ENCODE measurements at places on chromosomes 13 and 19.

DNA sequence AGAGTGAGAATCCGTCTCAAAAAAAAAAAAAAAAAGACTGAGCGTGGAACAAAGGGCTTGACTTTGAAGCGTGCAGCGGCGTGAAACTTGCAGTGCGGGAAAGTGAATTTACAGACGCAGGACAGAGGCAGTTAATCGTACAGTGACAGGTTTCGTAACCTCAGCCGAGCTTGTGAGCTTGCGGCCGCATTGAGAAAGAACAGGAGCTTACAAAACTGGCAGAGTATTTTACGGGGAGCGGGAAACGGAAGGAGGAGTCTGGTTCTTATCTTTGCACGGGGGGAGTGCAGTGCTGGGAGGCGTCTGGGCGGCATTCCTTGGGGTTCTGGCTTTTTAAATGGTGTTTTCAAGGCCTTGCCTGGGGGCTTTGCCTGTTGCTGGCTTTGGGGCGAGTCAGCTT lies 6.0 kb upstream of the BSG start:
- no peak for DNase-seq

- DNase-seq = no peak
These were observed 44.9 kb upstream of the ZNF91 start for GRCh38 chr19:23440207-23440606.

DNA sequence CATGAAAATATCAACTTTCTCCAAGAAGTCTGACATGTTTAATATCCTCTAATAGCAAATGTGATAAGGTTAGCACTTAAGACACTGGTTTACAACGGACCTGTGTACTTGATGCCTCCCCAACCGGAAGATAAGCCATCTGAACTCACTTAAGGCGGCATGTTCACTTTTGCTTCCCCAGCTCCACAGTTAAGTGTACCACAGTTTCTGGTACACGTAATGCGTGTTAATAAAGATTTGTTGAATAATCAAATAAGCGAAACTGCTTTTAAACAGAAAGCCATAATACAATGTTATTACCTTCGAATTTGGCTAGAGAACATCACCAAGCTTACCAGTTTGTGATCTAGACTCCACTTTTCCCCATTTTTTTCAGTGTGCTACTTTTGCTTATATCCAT lies 1.4 kb upstream of the PAN3 start:
- DNase-seq = no peak

- DNase-seq = no peak
These were observed 232.9 kb upstream of the STARD13 start for GRCh38 chr13:33518452-33518851.

- no peak for DNase-seq
These were observed 38.9 kb downstream of the MTUS2 start for GRCh38 chr13:28859069-28859468.

GRCh38 chr13:43246382-43246781 lies 223.0 kb downstream of the DNAJC15 start:
- DNase-seq = no peak

GRCh38 chr19:49681830-49682229 lies 4.8 kb downstream of the PRMT1 start:
- DNase-seq = no peak

DNA sequence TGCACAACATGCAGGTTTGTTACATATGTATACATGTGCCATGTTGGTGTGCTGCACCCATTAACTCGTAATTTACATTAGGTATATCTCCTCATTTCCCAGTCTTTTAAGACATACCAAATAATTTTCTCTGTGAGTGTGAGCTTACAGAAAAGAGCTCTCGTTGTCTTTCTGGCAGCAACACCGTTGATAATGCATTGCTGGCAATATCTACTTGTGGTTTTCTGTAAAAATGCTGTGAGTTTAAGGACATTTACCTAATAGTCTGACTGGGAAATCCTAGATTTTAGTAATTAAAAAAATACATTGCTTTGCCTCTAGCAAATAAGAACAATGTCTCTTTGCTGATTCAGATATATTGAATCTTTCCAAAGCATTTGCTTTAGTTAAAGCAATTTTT lies 8.4 kb downstream of the IGFL3 start:
- no peak for DNase-seq

GRCh38 chr13:37409756-37410155 lies 188.8 kb downstream of the POSTN start:
- no peak for DNase-seq

- DNase-seq = no peak
These were observed 57.6 kb downstream of the MICU2 start for GRCh38 chr13:21546372-21546771.

DNA sequence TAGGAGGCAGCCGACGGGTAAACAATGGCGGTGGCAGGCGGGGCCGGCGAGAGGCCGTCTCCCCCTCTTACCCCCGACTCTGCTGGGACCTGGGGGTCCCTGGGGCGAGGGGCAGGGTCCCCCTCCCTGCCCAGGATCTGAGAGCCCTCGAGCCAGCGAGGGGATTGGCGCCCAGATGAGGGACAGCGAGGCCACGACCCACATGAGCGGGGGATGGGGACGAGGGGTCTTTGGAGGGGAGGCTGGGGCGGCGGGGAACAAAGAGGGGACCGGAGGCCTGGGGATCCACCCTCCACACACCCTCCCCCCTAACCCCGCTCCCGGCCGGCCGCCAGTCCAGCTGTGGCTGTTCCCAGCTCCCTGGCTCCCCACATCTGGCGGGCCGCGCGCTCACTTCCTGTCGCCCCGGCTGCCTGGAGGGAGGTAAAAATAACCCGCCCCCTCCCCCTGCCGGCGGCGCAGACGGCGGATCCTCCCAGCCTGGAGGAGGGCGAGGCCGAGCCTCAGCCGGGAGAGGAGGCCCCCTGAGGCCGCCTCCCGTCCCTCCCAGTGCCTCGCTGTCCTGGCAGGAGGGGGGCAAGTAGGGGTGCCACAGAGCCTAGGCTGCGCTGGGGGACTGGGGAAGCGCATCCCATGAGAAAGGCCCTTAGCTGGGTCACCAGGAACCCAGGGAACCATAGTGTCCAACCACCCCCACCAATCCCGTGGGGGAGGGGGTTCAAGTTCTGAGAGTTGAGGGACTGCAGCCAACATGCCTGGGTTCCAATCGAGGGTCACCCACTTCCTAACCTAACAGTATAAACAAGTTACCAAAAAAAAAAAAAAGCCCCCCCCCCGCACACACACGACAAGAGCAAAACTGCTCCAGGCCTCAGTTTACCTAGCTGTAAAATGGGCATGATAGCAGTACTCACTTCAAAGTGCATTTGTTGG lies 29.3 kb upstream of the NANOS3 start:
- peak; percentile 94 for DNase-seq

DNA sequence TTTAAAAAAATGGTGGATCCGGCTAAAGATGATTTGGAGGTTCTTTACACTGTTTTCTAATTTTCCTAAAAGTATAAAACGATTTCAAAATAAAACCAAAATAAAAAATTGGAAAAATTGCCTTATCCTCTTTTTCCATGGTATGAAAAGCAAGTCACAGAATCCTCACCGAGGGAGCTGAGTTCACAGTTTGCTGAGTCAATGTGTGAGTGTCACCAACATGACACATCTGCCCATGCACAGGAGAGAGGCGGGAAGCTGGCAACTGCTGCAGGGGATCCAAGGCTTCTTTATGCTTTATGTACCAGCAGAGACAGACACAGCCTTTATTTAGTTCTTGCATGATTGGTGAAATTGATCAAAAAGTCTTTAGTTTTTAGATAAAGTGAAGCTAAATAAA lies 157.8 kb downstream of the TNFSF13B start:
- no peak for DNase-seq

DNA sequence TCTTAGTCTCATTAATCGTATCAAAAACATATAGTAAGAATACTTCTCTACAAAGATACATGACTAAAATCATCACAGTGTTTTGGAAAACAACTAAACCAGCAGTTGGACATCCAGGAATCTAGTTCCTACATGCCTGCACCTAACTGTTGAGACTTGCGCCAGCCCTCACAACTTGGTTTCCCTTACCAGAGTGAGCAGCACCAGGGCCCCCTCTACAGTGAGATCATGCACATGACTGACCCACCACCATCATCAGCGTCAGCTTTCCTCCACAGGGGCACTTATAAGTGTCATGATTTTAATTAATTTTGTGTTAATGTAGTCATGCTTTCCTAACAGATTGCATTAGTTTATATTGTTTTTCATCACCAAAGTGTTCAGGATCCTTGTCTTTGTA lies 1322.0 kb downstream of the EFNB2 start:
- DNase-seq = no peak

DNA sequence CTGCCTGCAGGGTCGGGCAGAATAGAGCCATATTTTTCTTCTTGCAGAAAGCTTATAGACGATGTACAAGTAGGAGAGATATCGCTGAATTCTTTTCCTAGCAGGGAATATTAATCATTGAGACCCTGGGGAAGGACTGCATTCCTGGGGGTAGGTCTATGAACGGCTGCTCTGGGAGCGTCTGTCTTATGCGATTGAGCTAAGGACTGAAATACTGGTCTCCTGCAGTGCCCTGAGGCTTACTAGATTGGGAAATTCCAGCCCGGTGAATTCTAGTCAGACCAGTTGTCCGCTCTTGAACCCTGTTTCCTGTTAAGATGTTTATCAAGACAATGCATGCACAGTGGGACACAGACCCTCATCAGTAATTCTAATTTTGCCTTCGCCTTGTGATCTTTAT lies 59.8 kb upstream of the UBAC2 start:
- no peak for DNase-seq

DNA sequence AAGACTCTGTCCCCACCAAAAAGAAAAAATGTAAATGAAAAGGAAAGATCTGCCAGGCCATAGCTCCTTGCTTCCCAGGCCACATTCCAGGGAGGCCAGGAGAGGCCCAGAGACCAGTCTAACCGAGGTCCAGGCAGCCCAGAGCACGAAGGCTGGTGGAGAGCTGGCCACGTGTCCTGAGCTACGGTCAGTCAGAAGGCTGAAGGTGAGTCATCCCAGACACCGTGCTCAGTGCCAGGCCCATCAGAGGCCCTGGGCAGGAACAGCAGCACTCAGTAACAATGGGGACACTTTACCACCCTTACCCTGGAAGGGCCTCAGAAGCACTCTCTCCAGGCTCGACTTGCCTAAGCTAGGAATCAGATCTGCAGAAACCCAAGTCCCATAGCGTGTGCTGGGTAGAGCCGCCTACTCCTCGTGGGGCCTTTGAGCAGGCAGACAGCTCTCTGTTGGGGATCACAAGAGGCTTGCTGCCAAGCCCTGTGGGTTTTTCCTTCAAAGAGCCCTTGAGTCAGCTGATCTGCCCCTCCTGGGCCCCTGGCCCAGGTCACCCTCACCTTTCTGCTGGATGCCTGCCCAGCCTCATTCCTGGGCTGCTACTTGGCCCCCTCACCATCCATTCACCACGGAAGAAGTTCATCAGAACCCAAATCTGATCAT lies 11.6 kb upstream of the DNMT1 start:
- DNase-seq = no peak

DNA sequence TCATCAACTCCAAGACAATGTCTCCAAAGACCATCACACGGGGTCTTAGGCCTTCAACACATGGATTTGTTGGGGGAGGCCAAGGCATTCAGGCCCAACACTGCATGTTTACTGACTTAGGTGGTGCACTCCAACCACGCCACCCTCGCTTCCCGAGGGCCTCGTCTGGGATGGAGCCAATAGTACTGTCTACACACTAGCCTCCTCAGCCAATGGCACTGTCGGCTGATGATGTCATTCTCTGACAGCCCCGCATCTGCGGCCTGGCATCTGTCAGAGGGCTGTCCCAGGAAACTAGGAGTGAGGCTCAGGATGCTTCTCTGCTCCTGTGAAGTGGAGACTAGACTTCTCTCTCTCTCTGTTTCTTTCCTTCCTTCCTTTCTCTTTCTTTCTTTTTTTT lies 96.6 kb downstream of the TEX26 start:
- DNase-seq = no peak

- no peak for DNase-seq
These were observed 17.9 kb downstream of the ZNF101 start for GRCh38 chr19:19686580-19686979.

- DNase-seq = no peak
These were observed 51.0 kb downstream of the ZNF557 start for GRCh38 chr19:7120499-7120898.

DNA sequence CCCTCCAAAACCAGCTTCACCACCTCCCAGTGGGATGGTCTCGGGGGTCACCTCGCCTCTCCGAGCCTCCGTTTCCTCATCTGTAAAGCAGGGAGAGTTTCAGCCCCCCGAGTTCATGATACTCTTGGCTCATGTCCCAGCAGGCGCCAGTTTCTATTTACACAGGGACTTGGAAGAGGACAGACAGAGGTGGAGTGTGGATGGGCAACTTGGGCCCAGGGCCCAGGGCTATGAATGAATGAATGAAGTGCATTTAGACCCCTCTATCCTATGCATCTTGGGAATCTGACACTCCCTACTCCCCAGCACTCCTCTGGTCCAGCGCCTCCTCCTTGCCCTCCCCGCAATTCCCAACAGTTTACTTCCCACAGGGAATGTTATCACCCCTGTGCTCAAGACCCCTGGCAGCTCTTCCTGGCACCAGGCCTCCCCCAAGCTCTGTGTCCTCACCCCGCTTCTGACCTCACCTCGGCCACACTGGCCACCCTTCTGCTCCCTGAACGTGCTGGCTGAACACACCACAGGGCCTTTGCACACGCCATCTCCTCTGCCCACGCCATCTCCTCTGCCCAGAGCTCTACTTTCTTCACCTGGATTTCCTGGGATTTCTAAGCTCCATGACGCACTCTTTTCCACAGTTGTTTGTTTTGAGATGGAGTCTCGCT lies 4.9 kb upstream of the C2CD4C start:
- no peak for DNase-seq

GRCh38 chr13:92727118-92727517 lies 499.5 kb upstream of the GPC6 start:
- DNase-seq = no peak

DNA sequence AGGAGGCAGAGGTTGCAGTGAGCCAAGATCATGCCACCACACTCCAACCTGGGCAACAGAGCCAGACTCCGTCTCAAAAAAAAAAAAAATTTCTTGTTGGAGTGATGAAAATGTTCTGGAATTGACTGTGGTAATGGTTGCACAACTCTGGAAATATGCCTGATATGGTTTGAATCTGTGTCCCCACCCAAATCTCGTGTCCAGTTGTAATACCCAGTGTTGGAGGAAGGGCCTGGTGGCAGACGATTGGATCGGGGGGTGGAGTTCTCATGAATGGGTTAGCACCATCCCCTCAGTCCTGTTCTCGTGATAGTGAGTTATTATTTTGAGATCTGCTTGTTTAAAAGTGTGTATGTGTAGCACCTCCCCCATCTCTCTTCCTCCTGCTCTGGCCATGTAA lies 41.1 kb upstream of the MAP3K10 start:
- no peak for DNase-seq

GRCh38 chr13:114177245-114178010 lies 1.6 kb upstream of the CFAP97D2 start:
- DNase-seq = no peak

GRCh38 chr13:94232161-94232950 lies 247.1 kb downstream of the DCT start:
- DNase-seq = no peak

GRCh38 chr13:95710313-95710712 lies 33.4 kb downstream of the DNAJC3 start:
- no peak for DNase-seq

- no peak for DNase-seq
These were observed 52.5 kb upstream of the GTF3A start for GRCh38 chr13:27371932-27372331.
